ENCODE measurements at places on chromosomes 11 and 22. TPM values are rescaled to one million over a fixed set of nuclear protein-coding genes. Genes with fewer than 3 reads are reported as not detected.
A peak's percentile ranks its signal among the peaks of the same experiment; 100 is the strongest.

DNA sequence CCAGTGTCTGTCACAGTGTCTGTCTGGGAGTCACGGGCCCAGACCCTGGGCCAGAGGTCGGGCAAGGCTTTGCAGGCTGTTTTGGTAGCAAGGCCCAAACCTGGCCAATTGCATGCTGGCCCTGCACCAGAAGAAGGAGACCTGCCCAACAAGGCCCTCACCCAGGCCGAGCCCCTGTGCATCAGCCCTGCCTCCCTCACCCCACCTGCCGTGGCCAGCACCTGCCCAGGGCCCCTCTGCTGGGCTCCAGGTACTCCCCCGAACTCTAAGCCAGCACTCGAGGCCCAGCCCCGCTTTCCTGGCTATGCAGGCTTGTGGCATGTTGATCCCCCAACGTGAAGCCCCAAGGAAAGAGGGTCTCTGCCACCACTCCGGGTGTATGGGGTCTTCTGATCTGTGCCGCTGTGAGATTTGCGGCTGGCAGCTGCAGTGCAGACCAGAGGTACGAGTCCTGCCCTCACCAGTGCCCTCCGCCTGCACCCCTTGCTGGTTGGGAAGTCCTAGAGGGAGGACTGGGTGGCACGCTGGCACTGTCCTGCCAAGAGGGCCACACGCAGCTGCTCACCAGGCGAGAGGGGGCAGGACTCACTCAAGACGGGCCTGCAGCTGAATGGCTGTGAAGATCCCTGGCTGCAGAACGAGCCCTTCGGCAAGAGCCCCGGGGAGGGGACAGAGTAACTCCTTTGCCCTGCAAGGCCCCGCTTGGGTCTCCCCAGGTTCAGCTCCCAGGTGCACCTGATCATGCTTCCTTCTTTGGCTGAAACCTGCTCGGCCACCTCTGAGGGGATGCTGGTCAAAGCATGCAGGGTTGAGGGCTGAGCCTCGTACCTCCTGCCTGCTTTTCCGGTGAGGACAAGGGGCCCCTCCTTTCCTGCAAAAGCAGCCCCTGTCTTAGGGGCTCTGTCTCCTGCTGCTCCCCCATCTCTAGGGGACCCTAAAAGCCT lies 6.7 kb upstream of the SEPTIN5 start:
- DNase-seq, result peak; percentile 38
- no peaks in the 10 kb centered on the region for H3K36me3 ChIP-seq
- no peak overlapping the region for H3K27ac ChIP-seq
- H3K4me1 ChIP-seq, result no peaks in the 10 kb centered on the region
- no peak overlapping the region for H3K4me3 ChIP-seq

DNA sequence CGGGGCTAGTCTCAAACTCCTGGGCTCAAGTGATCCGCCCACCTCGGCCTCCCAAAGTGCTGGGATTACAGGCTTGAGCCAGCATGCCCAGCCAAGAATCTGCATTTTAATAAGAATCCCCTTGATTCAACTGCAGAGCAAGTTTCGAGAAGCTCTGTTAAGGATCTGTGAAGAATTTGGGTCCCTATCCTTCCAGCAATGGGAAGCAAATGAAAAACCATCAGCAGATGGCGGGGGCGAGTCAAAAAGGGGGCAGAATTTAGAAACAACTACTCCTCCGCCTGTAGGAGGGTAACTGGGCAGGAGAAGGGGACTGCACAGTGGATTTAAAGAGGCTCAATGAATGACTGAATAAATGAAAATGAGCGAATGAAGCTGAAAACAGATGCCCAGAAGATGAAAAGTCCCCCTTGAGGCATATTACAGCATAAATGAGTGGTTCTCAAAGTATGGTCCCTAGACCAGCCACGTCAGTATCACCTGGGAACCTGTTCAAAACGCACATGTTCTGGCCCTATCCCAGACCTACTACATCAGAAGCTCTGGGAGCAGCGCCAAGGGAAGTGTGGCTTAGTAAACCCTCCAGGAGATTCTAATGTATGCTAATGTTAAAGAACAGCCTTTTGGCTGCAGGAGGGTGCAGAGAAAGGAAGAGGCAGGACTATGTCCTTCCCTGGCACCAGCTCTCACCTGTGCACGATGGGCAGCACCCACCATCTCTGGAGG lies 15.0 kb downstream of the VWCE start:
- H3K36me3 ChIP-seq, result no peaks in the 10 kb centered on the region
- no peak for DNase-seq
- no peak overlapping the region for H3K27ac ChIP-seq
- no peaks in the 10 kb centered on the region for H3K27me3 ChIP-seq
- no peaks in the 10 kb centered on the region for H3K4me1 ChIP-seq
- H3K4me3 ChIP-seq, result no peak overlapping the region

CCDC116 gene
- total RNA-seq, result 1.0 TPM

DNA sequence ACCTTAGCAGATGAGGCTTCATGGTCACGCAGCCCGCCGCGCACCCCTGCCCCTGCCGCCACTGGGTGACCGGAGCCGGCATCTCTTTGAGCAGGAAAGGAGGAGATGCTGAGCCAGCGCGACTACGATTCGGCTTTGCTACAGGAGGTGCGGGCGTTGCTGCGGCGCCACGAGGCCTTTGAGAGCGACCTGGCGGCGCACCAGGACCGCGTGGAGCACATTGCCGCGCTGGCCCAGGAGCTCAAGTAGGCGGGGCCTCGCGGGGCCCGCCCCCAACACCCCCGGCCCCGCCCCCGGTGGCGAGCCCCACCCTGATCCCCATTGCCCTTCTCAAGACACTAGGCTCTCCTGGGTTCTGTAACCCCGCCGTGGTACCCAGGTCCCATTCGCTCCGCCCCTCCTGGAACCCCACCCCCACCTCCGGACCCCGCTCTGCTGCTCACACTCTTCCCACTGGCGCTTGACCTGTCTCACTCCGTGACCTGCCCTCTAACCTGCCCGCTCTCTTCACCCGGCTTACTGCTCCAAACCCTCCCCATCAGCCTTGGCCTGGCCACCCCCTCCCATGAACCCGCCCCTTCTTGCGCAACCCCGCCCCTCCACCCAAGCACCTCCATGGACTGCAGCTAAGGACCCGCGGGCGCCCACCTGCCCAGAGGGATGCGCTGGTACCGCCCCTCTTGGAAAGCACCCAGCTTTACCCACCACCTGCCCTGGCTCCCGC lies 9.1 kb downstream of the CTSF start:
- no peaks in the 10 kb centered on the region for H3K4me1 ChIP-seq
- H3K27me3 ChIP-seq, result no peaks in the 10 kb centered on the region
- no peak overlapping the region for H3K4me3 ChIP-seq

GRCh38 chr11:76795290-76795935 lies 12.3 kb downstream of the TSKU start:
- H3K27ac ChIP-seq, result no peak overlapping the region
- no peaks in the 10 kb centered on the region for H3K4me1 ChIP-seq
- no peak overlapping the region for H3K4me3 ChIP-seq

DNA sequence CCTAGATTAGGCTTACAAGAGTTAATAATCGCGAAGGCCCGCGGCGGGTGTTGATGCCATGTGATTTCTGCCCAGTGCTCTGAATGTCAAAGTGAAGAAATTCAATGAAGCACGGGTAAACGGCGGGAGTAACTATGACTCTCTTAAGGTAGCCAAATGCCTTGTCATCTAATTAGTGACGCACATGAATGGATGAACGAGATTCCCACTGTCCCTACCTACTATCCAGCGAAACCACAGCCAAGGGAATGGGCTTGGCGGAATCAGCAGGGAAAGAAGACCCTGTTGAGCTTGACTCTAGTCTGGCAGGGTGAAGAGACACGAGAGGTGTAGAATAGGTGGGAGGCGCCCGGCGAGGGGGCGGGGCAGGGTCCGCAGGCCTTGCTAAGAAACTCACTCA lies 65.5 kb downstream of the AAMDC start:
- no peaks in the 10 kb centered on the region for H3K4me1 ChIP-seq
- H3K4me3 ChIP-seq, result no peak overlapping the region
- H3K27me3 ChIP-seq, result no peaks in the 10 kb centered on the region
- no peak for DNase-seq

DNA sequence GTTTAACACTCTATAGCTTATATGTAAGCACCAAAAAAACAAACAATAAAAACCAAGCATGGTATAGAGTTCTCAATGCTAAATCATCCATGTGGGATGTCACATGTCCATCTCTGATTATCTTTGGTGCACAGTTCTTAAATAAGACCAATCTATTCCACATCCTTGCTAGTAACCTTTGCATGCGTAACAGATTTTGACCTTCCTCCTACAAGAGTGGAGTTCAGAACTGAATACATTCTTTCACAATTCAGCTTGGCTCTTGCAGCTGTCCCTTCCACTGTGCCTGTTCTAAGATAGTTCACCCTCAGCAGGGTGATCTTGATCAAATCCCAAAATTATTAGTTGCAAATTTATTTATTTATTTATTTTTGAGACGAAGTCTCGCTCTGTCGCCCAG lies 21.1 kb downstream of the PRR14L start:
- H3K36me3 ChIP-seq, result no peaks in the 10 kb centered on the region
- H3K27me3 ChIP-seq, result no peaks in the 10 kb centered on the region
- H3K4me3 ChIP-seq, result no peak overlapping the region
- H3K27ac ChIP-seq, result no peak overlapping the region
- no peaks in the 10 kb centered on the region for H3K4me1 ChIP-seq
- no peak for DNase-seq

- no peak for DNase-seq
- H3K4me1 ChIP-seq, result no peaks in the 10 kb centered on the region
- no peaks in the 10 kb centered on the region for H3K36me3 ChIP-seq
- no peaks in the 10 kb centered on the region for H3K27me3 ChIP-seq
- no peak overlapping the region for H3K27ac ChIP-seq
These were observed 708.9 kb upstream of the CCDC179 start for GRCh38 chr11:23569134-23569533.

DNA sequence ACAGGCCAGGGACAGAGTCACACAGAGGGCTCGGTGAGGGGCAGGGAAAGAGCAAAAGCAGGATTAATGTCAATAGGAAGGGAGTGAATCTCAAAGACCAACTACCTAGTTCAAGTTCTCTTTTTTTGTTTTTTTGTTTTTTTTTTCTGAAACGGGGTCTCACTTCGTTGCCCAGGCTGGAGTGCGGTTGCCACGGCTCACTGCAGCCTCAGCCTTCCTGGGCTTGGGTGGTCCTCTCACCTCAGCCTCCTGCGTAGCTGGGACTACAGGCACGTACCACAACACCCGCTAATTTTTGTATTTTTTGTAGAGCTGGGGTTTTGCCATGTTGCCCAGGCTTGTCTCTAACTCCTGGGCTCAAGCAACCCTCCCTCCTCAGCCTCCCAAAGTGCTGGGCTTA lies 9.7 kb upstream of the BCL9L start:
- H3K36me3 ChIP-seq, result no peaks in the 10 kb centered on the region
- no peak for DNase-seq
- no peaks in the 10 kb centered on the region for H3K4me1 ChIP-seq
- no peaks in the 10 kb centered on the region for H3K27me3 ChIP-seq
- H3K4me3 ChIP-seq, result no peak overlapping the region
- no peak overlapping the region for H3K27ac ChIP-seq

OR5A1 gene
- total RNA-seq, result not detected

GRCh38 chr11:130369713-130370112 lies 55.0 kb upstream of the ZBTB44 start:
- no peaks in the 10 kb centered on the region for H3K27me3 ChIP-seq
- H3K4me1 ChIP-seq, result peaks cover 3% of the 10 kb centered on the region
- no peak for DNase-seq
- H3K36me3 ChIP-seq, result no peaks in the 10 kb centered on the region

SNU13 gene
- 82.8 TPM for total RNA-seq

ZBTB16 gene
- total RNA-seq, result 283 TPM
